ENCODE measurements at places on chromosomes 2 and 18.

- no peak for DNase-seq
Measured at GRCh38 chr2:199111458-199111857, 346.3 kb downstream of the SATB2 start.

GRCh38 chr2:8643996-8644356 lies 37.9 kb upstream of the ID2 start:
- DNase-seq = no peak

- DNase-seq = no peak
Measured at GRCh38 chr2:128809880-128810279, 491.2 kb upstream of the HS6ST1 start.

- no peak for DNase-seq
Measured at GRCh38 chr2:88606371-88607030, 20.8 kb downstream of the EIF2AK3 start.

DNA sequence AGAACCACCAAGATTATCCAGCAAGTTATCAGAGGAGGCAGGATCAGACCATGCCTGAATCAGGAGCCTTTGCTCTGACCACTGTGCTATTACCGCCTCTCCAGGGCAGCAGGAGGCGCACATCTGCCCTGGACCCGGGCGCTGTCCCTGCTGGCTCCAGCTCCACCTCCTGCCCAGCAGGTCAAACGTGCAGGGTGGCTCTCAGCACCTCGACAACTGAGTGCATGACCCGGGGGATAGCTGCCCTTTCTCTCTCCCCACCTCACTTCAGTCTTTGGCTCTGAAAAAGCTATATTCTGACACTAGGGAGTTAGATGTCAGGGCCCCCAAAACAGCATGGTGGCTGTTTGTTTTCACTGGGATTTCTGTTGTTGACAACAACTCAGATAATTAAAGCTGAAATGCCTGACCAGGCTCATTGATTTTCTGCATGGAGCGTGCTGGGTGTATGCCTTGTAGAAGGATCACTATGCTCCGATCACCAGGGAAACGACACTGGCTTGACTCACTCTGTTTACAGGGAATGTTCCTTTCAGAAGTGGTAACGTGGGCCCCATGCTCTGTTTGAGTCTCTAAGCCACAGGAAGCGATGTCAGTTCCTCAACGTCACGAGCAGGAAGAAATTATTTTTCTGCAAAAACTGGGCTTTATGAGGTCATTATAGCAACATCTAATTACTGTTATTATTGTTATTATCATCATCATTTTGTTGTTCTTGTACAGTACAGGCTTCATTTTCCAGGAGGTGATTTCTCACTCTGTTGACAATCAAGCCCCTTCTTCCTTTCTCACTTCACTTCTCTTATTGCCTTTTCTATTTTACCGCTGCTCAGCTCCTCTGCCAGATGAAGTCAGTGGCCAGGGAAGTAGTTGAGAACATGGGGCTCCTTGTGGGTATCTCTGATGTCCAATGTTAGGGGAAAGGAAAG lies 125.6 kb downstream of the PLB1 start:
- peak; percentile 94 for DNase-seq

- DNase-seq = no peak
Measured at GRCh38 chr2:192126426-192126825, 68.3 kb downstream of the TMEFF2 start.

- no peak for DNase-seq
Measured at GRCh38 chr2:223363085-223363484, 239.1 kb downstream of the SCG2 start.

DNA sequence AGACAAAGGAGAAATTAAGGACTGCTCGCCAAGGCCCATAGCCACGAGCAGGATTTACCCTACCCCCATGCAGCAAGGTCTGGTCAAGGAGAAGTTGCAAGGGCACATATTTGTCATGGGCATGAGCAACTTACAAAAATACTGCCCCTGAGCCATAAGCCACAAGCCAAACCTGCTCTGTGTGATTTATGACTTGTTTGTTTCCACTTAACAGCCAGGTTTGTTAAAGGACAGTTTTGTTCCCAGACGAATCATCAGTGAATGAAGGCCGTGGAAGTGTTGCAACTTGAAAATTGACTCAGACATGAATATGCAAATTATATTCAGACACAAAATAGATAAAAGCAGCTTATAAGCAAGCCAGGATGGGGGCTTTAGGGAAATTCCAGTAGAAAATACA lies 31.3 kb upstream of the EVA1A start:
- DNase-seq = no peak

- DNase-seq = no peak
Measured at GRCh38 chr18:50898919-50899318, 20.0 kb downstream of the ME2 start.

DNA sequence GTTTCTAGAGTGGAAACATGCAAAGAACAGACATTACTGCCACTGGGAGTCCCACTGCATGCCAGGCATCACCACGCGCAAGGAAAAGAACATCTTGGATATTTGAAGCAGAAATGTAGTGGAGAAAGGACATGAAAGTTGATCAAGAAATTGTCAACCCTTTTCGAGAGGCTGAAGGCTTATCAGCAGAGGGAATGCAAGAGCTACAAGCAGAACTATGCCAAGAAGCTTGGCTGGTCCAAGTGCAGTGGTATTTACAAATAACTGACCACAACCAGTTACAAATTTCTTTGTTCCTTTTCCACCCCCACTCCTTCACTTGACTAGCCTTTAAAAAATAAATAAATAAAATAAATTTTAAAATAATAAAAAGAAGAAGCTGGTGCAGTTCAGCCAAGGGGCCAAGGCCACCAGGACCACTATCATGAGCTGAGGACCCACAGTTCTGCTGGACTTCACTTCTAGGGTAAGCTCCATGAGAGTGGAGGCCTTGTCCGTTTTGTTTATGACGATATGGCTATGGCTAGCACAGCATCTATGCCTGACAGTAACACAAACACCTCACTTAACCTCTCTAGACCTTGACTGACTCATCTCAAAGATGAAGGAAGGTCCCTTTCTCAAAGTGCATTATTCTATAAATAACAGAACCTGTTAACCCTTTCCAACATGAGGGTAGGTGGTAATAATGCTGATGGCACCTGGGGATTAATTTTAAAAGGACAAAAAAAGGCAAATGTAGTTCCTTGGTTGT lies 20.9 kb downstream of the MARCHF4 start:
- DNase-seq = no peak
